T-helper 17 cell (primary cell): ENCODE measurements at places on chromosomes 2 and 18. TPM values are rescaled to one million over a fixed set of nuclear protein-coding genes. Genes with fewer than 3 reads are reported as not detected.

ERBB4 gene
- total RNA-seq: not detected

PPP1CB gene
- total RNA-seq: 309 TPM

- no peak overlapping the region for H3K4me3 ChIP-seq
- no peaks in the 10 kb centered on the region for H3K27me3 ChIP-seq
- DNase-seq: no peak
- no peaks in the 10 kb centered on the region for H3K36me3 ChIP-seq
Measured at GRCh38 chr18:30113454-30113853, 929.1 kb downstream of the DSC3 start.

DNA sequence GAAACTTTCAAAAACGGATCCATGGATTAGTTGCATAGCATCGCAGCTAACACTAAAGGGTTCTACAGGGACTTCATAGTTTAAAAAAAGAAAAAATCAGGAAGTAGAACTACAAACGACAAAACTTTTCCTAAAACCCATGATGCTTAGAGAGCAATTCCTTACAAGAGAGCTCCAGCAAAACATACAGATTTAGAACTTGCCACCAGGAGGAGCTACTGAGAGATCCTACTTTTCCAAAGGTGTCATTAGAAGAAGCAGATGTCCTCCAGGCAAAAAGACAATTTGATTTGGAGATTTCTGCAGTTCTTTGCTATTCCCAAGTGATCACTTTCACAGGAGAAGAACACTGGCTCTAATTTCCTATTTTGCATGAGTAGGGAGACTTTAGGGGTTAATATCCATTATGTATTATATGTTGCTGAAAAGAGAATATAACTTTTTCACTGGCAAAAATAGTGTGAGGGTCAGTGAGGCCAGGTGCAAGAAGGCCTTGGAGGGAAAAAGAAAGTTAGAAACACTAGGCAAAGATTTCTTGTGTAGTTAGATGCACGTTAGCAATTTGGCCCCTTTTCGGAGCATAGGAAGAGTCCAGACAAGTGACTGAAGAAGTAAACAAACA, 436.2 kb downstream of the SUCLG1 start:
- no peak for DNase-seq
- H3K36me3 ChIP-seq: no peaks in the 10 kb centered on the region
- H3K27me3 ChIP-seq: peaks cover 28% of the 10 kb centered on the region
- no peak overlapping the region for H3K4me3 ChIP-seq
- peaks cover 2% of the 10 kb centered on the region for H3K4me1 ChIP-seq
- no peak overlapping the region for H3K27ac ChIP-seq

- no peak for DNase-seq
- H3K27ac ChIP-seq: no peak overlapping the region
- peaks cover 28% of the 10 kb centered on the region for H3K27me3 ChIP-seq
- H3K4me3 ChIP-seq: no peak overlapping the region
Measured at GRCh38 chr2:151952691-151953456, 124.7 kb upstream of the ARL5A start.

PDE1A gene
- not detected for total RNA-seq

GRCh38 chr2:205510345-205510744, 172.0 kb upstream of the NRP2 start:
- no peaks in the 10 kb centered on the region for H3K27me3 ChIP-seq
- no peaks in the 10 kb centered on the region for H3K4me1 ChIP-seq
- no peak for DNase-seq
- H3K36me3 ChIP-seq: no peaks in the 10 kb centered on the region
- H3K4me3 ChIP-seq: no peak overlapping the region
- no peak overlapping the region for H3K27ac ChIP-seq

- H3K36me3 ChIP-seq: peaks cover 14% of the 10 kb centered on the region
- H3K4me1 ChIP-seq: peaks cover 29% of the 10 kb centered on the region
- no peak for DNase-seq
- H3K27me3 ChIP-seq: peaks cover 91% of the 10 kb centered on the region
- no peak overlapping the region for H3K4me3 ChIP-seq
Measured at GRCh38 chr2:70898363-70899240, 37.1 kb upstream of the ATP6V1B1 start.

DNA sequence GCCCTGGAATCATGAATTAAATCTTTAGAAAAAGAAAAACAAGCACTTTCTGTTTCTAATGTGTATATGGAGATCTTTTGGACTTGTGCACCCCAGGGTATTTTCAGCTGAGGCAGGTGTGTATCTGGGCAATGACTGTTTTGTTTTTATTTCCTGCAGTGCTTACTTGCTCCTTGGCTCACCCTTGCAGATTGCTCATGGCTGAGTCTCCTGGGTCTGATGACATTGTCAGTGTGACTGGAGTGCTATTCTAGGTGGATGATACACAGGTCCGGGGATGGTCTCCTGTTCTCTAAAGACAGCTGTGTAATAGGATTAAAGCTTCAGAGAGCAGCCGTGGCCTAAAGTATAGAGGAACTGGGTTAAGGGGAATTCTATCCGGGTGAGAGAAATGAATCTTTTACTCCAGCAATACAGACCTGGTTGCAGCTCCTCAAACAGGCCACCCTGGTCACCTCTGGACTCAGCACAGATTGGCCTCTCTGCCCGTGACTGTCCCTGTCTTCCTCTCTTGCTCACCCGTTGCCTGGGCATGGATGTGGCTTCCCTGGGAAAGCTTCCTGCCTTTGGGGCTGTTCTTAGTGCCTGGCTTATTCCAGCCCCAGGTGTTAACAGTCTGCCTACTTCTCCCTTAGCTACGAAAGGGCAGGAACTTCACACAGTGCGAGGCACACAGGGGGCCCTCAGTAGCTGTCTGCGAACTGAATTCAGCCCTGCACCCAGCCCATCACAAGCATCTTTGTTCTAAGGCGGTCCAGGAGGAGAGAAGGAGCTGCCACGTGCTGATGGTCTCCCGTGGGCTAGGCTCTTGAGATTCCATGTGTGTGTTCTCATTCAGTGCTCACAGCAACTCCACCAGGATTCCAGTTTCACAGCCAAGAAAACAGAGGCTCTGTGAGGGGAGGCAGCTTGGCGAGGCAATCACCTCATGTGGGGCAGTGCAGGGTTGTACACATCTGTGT, 84.3 kb downstream of the ACOXL start:
- peaks cover 7% of the 10 kb centered on the region for H3K36me3 ChIP-seq
- peaks cover 11% of the 10 kb centered on the region for H3K4me1 ChIP-seq
- H3K27ac ChIP-seq: no peak overlapping the region
- no peak overlapping the region for H3K4me3 ChIP-seq
- peaks cover 16% of the 10 kb centered on the region for H3K27me3 ChIP-seq

ZSWIM2 gene
- not detected for total RNA-seq

ASXL3 gene
- not detected for total RNA-seq

CPO gene
- total RNA-seq: 0.22 TPM

DNA sequence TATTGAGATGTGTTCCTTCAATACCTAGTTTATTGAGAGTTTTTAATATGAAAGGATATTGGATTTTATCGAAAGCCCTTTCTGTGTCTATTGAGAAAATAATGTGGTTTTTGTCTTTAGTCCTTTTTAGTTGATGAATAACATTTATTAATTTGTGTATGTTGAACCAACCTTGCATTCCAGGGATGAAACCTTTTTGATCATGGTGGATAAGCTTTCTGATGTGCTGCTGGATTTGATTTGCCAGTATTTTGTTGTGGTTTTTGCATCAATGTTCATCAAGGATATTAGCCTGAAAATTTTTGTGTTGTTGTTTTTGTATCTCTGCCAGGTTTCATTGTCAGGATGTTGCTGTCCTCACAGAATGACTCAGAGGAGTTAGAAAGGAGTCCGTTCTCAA, 1710.4 kb downstream of the SUCLG1 start:
- H3K36me3 ChIP-seq: no peaks in the 10 kb centered on the region
- H3K27ac ChIP-seq: no peak overlapping the region
- H3K4me1 ChIP-seq: no peaks in the 10 kb centered on the region
- H3K27me3 ChIP-seq: no peaks in the 10 kb centered on the region
- no peak for DNase-seq
